ENCODE measurements at places on chromosomes 2 and 18.
A peak's percentile ranks its signal among the peaks of the same experiment; 100 is the strongest.

DNA sequence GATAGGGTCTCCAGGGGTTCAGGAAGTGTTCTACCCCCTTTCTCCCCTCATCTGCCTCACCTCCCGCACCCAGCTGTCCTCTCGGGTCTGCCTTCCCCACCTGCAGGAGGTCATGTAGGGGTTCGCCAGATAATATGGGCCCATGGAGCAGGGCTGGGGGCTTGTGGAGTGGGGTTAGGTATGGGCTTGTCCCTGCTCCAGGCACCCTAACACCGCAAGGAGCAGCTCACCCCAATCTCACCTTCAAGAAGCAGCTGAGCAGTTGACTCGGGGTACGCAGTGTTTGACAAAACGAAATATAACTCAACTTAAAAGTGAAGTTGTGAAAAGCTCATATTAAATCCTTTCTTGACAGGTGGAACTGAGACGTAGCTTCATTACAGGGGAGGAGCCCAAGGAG is 99.6 kb downstream of the CTIF start:
- DNase-seq: no peak

DNA sequence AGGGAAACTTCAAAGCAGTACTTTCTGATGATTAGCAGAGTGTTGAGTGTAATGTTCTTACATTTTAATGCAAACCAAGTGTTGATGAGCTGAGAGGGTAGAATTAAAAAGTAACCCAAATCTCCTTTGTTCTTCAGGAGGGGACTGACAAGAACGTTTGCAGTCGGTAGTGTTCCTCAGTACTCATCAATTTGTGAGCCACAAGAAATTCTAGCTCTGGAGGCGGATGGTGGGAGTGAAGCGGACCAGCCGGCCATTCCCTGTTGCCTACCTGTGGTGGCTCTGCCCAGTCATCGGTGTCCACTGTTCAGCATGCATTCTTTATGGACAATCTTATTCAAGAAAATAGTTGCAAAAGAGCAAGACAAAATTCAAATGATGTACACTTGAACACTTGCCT is 438.6 kb upstream of the POU3F3 start:
- DNase-seq: no peak

- DNase-seq: no peak
Measured at GRCh38 chr2:234967201-234967869, 15.5 kb downstream of the SH3BP4 start.

DNA sequence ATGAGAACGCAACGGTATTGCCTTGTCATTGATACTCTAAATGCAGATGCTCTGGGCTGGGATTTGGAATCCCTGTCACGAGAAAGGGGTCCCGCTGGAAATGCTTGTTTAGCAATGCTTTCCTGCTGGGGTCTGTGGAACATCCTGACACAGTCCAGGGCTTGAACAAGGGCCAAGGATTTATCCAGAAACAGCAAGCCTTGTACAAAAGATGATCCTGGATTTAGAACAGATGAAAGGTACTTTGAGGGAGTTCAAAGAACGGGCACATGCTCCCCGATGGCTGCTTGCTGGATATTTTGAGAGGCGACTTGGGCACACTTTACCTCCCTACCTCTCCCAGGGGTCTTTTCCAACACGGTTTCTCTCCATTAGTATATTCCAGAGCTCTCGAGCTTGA is 108.1 kb upstream of the CELF4 start:
- no peak for DNase-seq

GRCh38 chr2:160293391-160294091 is 93.5 kb upstream of the ITGB6 start:
- DNase-seq: no peak

- no peak for DNase-seq
Measured at GRCh38 chr18:42798606-42799170, 316.8 kb downstream of the RIT2 start.

GRCh38 chr2:122531290-122532071 is 776.0 kb downstream of the TSN start:
- no peak for DNase-seq

DNA sequence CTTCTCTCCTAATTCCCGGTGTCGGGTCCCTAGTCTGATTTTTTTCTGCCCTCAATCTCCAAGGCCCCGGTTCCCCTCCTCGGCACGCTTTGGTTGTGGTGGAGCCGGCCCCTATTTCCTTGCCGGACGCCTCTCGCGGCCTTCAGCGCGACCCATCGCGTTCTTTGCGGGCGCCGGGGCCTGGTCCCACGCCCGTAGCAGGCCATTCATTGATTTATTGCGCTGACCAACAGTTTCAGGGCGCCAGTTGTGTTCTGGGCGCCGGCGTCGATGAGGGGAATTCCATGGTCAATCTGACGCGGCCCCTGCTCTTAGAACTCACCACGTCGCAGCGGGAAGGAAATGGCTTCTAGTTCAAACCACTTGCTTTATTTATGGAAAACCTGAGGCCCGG is 396 bp downstream of the CNOT9 start:
- DNase-seq: peak; percentile 28

DNA sequence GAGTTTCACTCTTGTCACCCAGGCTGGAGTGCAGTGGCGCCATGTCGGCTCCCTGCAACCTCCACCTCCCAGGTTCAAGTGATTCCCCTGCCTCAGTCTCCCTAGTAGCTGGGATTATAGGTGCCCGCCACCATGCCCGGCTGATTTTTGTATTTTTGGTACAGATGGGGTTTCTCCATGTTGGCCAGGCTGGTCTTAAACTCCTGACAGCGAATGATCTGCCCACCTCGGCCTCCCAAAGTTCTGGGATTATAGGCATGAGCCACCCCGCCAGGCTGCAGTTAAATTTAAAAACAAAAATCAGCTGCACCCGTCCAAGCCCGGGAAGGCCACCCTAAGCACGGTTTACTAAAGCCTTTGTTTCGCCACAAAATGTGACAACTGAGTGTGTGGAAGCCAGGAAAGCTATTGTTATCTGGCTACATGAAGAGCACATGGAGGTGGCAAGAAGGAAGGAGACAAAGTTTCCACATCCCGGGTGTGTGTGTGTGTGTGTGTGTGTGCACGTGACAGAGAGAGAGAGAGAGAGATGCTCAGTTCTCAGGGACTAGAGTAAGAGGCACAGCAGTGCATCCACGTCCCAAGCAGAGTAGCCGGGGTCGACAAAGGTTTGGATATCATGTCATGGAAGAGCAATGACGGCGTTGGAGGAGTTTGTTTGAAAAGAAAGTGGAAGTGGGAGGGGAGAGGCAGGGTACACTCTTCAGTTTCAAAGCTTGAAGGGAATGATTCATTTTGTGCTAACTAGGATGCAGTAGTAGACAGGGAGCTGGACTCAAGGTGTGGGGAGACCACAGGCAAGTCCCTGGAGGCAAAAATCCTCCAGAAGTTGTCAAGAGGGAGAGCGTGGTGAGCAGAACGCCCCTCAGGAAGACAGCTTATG is 20.1 kb downstream of the INPP5D start:
- no peak for DNase-seq

- no peak for DNase-seq
Measured at GRCh38 chr18:26052505-26052904, 37.9 kb downstream of the SS18 start.

DNA sequence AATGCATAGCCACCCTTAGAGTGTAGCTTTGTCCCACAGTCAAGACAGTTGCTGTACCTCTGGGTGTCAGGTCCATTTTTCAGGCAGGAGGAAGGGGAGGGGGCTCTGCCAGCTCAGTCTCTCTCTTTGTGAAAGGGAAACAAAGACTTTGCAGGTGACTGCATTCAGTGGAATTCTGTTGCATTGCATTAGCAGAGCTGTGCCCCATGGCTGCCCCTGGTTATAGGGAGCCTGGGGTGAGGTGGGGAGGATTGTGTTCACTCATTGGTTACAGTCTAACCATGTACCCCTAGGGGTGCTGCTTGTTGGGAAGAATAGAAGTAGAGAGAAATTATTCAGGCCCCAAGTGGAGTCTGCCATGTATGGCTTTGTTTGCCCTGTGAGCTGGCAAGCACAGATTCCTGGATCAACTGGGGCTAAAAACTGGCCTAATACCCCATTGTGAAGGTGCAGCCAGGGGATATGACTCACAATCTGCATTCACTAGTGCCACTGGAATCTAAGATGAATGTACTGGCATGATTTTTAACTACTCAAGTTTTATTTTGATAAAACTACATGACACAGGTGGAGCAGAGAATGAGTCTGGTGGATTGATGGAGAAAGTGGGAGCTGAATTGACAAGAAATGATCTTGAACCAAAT is 118.4 kb downstream of the SH3BP4 start:
- DNase-seq: no peak

GRCh38 chr2:236159778-236160170 is 8.4 kb downstream of the GBX2 start:
- no peak for DNase-seq

- no peak for DNase-seq
Measured at GRCh38 chr2:65420712-65421431, 11.5 kb downstream of the SPRED2 start.

GRCh38 chr2:207768168-207768865 is 1.4 kb downstream of the FZD5 start:
- DNase-seq: peak; percentile 45

GRCh38 chr2:64283006-64283570 is 138.9 kb upstream of the PELI1 start:
- no peak for DNase-seq

GRCh38 chr2:12824351-12824777 is 107.6 kb downstream of the TRIB2 start:
- no peak for DNase-seq

DNA sequence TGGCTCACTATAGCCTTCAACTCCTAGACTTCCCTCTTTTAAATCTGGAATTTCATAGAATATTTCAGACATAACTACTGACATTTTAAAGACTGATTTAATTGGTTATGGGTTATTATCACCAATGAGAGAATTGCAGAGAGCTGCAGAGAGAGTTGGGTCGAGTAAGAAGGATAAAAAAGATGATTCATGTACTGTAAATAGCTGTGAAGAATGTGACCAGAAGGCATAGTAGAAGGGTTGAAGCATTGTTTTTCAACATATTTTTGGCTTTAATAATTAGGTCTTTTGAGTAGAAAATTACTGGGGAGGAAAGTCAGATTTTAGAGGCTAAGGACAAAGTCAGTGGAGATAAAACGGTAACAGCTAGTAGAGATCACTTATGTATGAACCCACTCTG is 503.2 kb upstream of the SLC8A1 start:
- DNase-seq: no peak

DNA sequence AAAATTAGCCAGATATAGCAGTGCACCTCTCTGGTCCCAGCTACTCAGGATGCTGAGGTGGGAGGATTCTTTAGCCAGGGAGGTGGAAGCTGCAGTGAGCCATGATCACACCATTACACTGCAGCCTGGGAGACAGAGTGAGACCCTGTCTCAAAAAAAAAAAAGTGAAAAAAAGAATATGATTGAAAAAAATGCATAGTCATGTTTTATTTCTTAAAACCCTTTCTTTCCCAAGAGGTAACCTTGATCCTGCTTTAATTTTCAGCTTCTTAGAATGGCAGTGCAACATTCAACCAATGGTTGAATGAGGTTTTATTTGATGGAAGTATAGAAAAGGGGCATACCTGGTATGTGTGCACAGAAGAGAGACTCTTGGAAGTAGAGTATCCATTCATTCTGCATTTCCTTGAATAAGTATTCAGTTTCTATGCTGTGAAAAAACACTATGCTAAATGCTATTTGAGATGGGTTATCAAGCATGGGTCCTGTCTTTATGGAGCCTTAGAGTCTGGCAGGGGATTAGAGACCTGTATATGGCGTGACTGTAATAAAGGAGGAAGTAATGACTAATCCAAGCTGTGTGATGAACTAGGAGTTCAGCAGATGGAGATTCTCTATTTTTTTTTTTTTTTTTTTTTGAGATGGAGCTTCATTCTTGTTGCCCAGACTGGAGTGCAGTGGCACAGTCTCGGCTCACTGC is 146.3 kb downstream of the WDSUB1 start:
- DNase-seq: no peak

DNA sequence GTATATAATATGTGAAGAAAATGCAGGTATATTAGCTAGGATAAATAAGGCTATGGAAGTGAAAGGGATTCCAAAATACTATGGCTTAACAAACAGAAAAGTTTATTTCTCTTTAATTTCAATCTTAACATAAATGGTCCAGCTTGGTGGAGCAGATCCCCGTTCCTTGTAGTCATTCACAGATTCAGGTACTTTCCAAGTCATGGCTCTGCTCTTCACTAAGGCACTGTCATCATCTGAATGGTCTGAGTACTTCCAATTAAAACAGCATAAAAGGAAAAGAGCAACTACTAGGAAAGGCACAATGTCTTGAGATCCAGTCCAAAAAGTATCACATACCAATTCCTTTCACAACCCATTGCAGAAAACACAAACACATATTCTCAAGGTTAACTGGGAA is 63.4 kb downstream of the OLA1 start:
- no peak for DNase-seq

DNA sequence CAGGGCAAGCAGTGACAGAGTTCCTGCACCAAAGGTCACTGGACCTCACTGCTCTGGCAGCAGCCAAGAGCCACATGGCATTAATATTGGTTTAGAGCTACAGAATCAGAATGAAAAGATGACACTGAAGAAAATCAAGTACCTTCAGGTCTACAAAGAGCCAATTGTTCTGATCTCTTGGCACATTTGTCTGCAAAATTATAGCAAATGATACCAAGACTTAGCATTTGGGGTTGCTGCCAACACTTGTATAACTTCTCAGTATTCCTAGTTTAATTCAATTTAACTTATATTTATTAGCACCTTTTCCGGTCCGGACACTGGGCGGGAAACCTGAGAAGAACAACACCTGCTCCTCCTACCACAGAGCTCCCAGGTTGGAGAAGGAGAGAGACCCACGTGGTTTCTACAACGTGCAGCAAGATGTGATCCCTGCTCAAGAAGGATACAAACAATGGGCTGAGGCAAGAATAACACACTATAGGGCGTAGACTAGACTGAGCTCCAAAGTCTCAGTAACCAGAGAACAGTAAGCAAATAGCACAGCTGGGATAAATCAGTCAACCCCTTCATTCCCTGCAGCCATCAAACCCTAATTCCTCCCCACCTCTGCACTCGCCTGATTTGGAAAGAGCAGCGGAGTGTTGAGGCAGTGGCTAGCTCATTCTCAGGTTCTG is 2.4 kb downstream of the LRRC30 start:
- DNase-seq: no peak

GRCh38 chr18:13051159-13051558 is 60.0 kb downstream of the CEP192 start:
- no peak for DNase-seq

DNA sequence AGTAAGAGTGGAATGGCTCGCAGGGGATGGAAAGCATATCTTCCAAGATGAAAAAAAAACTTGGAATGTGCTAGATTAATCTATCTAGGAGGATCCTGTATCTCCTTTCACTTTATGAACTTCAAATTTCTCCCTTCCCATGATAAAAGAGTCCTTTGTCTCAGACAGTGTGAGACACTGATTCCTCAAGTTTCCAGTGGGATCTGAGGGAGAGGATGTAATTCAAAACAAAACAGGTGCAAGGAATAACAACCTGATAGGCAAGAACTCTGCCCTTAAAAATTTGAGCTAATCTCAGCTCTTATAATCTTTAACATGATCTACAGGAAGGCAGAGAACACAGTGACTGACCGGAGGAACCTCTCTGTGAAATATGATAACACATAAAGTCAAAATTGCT is 162.0 kb upstream of the ZFP36L2 start:
- DNase-seq: no peak

DNA sequence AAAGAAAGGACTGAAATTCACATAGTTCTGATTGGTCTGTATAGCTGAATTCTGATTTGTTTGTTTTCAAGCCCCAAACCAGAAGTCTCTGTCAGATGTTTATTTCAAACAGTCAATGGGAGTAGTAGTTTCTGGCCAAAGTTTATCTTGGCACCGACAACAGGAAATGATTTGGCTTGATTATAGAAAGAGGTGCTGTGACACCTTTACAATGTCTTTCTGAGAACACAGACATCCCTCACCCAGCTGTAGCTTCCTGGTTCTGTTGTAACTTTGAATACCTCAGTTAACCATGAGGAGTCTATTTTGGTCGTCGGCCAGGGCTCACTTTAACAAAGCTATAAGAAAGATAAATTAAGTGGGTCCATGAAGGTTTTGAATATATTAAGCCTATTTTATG is 545.0 kb upstream of the ZNF804A start:
- no peak for DNase-seq

Data from Ammon's horn (tissue), 1 donor.